RWPE2 (cell line): ENCODE measurements at places on chromosomes 13 and 19.

DNA sequence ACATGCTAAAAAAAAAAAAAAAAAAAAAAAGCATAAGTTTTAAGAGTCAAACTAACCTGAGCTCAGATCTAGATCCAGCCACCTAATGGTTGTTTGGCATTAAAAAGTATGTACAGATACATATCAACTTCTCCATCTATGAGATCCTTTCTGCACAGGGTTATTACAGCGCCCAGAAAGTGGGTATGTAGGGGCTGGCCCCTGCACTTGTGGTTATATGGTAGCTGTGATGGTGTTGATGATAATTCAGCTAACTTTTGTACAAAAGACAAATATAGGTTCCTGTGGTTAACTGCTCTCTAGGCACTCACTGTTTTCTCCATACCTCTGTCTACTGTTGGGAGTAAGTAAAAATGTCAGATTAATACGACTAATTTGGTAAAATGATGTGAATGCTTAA is 81.7 kb downstream of the TNFRSF19 start:
- no peak for DNase-seq

DNA sequence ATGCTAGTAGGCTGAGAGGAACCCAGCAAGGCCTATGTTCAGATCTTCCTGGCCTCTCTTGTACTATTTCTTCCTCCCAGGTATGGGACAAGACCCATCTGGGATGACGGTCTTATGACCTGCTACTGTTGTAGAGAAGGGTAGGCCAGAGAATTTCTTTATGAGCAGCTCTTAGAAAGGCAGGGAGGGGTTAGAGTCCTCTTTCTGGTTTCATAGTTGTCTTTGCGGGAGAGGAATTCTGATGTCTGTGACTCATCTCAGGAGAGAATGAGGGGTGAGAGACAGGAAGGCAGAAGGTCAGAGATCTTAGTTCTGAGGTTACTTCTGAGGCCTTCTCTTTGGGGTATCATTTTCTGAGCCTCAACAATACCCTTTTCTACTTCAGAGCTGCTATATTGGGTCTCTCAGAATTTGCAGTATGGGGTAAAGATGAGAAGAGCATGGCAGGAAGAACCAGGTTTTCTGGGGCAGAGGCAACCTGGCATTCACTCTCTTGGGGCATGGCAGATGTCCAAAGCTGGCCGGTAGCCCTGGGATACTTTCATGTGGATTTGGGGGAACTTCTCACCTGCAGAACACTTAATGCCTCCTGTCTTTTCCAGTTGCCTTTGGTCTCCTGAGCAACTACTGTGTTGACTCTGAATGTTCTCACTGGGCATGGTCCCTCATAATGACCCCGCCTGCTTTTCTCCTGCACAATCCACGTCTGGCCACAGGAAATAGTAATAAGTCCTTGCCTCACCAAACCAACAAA is 154.4 kb downstream of the GGACT start:
- DNase-seq: no peak

DNA sequence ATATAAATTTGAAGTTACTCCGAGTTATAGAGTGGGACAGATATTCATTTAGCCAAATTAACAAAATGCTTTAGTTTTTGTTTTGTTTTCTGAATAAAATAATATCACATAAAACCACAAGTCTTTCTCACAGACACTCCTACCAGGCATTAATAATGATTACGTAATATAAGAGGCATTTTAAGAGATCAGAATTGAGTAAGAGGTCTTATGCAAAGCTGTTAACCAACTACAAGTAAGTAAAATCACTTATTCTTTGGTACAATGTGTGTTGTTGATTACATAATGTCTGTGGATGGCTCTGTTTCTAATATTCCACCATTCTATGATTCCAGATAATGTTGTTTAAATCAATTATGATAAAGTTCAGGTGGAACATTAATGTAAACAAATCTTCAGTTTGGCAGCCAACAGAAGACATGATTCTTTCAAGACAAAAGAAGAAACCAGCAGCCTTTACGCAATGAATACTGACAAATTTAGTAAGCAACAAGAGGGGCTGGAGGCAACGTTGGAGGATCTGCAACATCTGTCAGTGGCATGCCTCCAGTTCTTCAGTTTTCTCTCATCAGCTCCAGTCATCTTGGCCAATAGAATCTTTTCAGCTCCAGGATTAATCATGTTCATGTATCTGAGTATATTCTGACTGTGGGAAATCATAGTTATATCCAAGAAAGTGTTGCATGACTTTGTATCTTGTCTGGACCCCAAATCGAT is 403.8 kb downstream of the SLITRK5 start:
- DNase-seq: no peak

DNA sequence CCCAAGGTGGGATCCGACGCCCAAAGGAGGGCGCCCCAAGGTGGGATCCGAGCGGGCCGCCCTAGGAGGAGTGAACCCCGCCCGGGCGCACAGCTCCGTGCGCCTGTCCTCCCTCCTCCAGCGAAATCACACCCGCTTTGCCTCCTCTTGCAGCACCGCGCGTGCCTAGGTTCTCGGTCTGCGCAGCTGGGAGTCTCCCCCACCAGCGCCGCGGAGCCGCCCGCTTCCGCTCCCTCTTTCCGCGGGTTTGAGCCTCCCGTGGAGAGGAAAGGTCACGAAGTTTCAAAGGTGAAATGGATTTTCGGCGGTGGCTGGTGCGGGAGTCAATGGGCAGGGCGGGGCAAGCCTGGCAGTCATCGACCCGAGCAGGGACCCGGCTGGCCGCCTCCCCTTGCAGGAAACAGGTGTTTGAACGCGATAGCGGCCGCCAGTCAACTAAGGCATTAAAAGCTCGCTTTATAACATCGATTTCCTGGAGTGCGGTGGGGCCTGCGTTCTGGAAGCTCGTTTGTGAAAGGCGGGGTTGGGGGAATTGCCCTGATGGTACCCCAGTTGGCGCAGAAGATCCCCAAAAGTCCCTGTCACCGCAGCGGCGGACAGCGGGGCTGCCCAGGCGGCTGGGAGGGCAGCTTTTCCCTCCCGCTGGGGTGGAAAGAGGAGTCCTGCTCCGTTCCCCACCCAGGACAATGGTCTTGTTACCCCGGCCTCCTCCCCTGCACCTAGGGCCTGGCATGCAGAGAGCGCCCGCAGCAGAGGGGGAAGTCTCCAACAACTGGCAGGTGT is 9.0 kb upstream of the SOX1 start:
- DNase-seq: no peak

- DNase-seq: no peak
Measured at GRCh38 chr19:47230054-47230920, 712 bp downstream of the BBC3 start.

DNA sequence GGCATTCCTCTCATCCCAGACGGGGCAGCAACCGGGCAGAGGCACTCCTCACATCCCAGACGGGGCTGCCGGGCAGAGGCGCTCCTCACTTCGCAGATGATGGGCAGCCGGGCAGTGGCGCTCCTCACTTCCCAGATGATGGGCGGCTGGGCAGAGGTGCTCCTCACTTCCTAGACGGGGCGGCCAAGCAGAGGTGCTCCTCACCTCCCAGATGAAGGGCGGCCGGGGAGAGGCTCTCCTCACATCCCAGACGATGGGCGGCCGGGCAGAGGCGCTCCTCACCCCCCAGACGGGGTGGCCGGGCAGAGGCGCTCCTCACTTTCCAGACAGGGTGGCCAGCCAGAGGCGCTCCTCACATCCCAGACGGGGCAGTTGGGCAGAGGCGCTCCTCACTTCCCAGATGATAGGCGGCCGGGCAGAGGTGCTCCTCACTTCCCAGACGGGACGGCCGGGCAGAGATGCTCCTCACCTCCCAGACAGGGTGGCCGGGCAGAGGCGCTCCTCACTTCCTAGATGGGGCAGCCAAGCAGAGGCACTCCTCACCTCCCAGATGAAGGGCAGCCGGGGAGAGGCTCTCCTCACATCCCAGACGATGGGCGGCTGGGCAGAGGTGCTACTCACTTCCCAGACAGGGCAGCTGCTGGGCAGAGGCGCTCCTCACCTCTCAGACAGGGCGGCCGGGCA is 68.9 kb downstream of the ZNF708 start:
- no peak for DNase-seq

GRCh38 chr13:21075011-21075378 is 13.6 kb upstream of the LATS2 start:
- no peak for DNase-seq

DNA sequence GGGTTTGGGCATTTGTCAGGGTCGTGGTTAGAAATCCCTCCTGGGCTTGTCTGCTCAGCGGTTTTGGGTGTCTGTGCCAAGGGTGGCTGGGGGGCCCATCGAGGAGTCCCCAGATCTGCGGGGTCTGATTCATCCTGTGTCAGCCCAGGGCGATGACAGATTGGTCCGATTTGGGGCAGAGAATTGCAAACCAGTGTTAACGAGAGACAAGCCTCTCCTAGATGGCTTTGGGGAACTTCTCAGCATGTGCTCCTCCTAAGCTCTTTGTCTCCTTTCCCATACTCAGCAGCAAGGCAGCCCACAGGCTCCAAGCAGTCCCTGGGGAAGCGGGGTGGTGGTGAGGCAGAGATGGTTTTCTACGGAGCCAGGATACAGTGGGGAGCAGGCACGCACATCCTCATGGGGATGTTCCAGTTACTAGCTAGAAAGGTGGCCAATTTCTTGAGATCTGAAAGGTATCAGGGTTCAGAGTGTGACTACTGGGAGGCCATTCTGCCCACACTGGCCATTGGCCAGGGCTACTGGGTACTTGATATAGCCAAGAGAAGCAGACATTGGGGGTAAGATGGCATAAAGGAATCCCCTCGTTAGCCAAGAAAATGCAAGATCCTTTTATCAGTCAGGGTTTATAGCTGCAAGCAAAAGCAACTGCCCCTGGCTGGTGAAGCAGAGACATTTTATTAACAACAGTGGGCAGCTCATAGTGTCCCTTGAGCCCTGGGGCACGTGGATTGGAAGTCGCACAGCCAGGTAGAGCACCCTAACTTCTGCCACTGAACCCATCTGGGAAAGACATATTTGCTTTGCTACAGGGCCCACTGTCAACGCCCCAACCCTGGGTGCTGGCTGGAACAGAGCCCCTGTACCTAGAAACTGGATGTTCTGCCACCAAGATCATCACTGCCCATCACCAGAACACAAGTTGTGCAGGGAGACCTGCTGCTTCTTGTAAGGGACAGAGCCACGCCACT is 63.6 kb downstream of the RGCC start:
- DNase-seq: no peak
